Activated CD8-positive, alpha-beta memory T cell treated with anti-CD3 and anti-CD28 coated beads for 1 hour (primary cell): ENCODE measurements at places on chromosomes 6 and 20.

GRCh38 chr20:35571555-35571954 is 29.7 kb downstream of the ERGIC3 start:
- no peak for DNase-seq

DNA sequence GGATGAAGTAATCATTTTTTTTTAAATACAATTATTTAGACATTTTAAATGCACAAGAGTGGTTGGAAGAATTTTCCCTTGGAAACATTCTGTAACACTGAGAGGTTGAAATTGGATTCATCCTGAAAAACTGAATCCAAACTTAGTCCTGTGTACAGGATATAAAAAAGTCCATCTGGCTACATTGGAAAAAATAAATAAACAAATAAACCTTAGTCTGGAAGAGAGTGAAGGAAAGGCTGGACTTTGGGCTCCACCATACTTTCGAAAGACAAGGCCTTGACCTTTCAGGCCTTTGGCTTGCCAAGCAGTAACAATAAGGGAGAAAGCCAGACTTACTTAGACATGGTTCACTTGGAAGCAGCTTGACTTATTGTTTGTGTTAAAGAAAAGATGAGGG is 664.3 kb downstream of the TENT5A start:
- DNase-seq: no peak

- no peak for DNase-seq
These were observed 180.4 kb downstream of the BTBD9 start for GRCh38 chr6:38459291-38459690.

DNA sequence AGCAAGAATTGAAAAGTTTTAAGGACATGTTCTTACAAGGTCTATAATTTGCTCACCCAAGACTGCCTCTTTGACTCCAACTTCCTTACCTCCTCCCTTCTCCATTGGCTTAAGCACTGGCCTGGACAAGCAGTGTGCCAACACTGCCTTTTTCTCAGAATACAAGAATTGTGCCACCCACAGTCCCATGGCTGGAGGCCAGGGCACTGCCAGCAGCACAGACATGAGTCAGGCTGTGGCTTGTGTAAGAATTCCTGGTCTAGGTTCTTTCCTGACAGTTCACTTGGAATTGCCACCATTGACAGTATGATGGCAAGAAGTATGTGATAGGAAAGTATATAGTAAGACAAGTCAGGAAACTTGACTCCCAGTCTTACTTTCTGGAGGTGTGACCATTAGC is 202.7 kb upstream of the MARCKS start:
- no peak for DNase-seq

DNA sequence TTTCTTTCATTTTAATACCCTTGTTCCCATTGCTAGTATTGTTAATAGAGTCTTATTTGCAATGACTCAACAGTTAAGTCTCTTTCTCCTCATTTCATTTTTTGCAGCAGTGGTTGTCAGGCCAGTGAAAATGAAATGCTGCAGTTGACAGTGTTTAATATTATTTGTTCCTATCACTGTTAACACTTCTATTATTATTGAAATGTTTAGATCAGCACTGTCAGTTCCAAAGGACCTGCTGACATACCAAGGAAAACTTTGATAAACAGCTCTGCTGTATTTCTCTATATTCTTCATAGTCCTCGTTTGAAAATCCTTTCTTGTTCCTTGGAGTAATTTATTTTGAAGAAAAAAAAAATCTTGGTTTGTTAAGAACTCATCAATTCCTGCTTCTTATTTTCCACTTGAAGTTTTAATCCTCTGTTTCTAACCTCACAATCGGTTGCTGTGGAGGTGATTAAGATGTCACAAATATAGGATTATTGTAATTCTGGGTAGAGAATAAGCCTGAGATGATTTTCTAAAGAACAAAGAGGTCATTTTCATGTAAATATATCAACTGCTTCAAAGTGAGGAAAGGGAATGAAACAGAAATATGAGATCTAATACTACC is 1065.9 kb upstream of the CITED2 start:
- no peak for DNase-seq

DNA sequence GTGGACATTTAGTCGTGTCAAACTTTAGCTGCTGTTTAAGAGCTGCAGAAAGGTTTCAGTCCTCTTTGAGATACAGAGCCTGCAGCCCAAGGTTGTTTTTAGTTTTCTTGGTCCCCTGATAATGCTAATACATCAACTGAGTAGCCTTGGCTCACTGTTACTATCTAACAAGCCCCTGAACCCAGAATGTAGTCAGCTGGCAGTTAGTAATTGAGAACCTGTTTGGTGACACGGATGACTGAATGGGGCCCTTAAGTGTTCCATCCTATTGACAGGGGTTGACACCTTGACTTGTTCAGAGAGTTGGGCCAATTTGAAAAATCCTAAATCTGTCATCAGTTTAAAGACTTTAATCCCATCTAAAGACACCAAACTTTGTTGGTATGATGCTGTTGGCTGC is 2.8 kb downstream of the RTN4IP1 start:
- no peak for DNase-seq

- no peak for DNase-seq
These were observed 50.5 kb upstream of the PRDM1 start for GRCh38 chr6:106035655-106036054.

DNA sequence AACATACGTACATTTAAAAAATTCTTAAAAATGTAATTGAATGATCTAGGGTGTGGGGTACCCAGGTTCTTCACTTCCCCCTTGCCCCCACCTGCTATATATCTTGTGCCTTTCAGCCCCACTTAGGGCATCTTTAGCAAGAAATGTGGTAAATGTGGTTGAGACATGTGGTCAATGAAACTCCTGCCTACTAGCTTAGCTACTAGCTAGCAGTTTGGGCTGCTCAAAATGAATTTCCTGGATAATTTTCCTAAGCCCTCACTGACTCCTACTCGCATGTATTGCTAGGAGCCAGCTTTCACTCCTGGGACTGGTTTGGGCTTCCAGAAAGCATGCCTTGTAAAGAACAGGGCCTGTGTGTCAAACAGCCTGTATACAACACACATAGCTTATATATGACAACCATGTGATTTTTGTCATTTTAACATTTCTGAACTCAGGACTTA is 257.3 kb downstream of the ATXN1 start:
- DNase-seq: no peak

DNA sequence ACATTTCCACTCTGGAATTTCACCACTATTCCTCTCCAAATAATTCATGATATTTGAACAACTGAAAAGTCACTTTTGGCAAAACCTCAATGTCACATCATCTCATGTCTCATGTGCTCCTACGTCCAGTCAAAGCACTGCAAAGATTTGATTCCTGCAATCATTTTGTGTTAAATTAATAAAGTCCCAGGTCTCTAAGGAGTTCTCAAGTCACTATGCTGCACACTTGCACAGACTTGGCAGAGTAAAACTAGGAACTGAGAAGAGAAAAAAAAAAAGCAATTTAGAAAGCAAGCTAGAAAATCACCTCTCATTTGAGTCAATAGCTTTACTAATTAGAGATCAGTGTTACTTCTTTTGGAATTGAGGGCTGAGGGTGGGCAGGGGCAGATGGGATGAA is 11.2 kb downstream of the TBX18 start:
- DNase-seq: no peak

DNA sequence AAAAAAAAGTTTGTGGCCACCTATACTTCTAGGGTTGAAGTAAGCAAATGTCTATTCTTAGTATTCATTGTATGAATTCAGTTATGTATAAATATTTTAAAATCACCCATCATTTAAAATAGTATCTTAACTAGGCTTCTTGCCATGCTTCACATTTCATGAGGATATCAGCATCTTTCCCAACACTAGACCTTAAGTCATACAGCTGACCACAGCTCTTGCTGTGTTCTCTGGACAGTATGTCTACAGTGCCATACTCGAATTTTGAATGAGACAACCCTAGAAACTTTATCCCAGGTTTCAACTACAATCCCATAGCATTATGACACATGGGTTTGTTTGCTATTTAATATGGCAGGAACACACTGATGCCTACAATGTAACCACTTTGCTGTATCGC is 5.2 kb downstream of the TXNDC5 start:
- no peak for DNase-seq
